Lung microvascular endothelial cell (primary cell): ENCODE measurements at places on chromosomes 5 and 9.

GRCh38 chr5:140555747-140556312, 1.4 kb downstream of the SRA1 start:
- DNase-seq, result no peak

DNA sequence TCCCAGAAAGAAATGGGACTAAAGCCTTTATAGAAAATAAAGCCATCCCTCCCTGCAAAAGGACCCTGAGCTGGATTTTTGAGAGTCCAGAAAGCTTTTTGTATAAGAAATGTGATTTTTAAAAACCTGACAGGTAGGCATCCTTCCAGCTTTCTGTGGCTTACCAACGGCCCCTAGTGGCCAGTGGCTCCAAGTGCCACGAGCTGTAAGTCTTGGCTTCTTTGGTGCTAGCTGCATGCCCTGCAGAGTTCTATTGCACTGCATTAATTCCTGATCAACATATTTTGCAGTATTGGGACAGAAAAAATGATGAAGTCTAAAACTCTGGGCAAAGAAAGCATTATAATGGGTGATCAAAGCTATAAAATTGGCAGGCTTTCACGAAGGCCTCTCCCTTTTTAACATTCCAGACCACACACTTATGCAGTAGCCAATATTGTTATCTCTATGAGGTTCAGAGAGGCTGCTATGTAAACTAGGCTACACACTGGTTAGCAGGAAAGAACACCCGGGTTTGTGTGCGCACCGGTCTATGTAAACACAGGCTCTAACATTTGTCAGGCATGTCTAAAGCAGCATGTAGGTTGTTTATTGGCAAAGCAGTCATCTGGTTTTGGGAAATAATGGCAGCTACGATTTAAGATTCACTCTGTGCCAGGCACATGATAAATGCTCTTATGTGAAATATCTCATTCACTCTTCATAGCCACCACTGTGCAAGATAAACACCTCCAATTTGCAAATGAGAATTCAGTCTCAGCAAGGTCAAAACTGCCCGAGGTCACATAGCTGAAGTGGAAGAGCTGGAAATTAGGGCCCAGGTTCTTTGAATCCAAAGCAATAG, 55.2 kb downstream of the NMUR2 start:
- DNase-seq, result peak; percentile 32

- DNase-seq, result peak; percentile 62
These were observed 100.5 kb upstream of the NMUR2 start for GRCh38 chr5:152505442-152506042.

GRCh38 chr5:65356274-65356673, 125.4 kb downstream of the ADAMTS6 start:
- DNase-seq, result no peak

GRCh38 chr5:174411479-174411819, 312.9 kb upstream of the MSX2 start:
- DNase-seq, result no peak

- DNase-seq, result peak; percentile 47
These were observed 1042.3 kb downstream of the CDH12 start for GRCh38 chr5:21810737-21811316.

DNA sequence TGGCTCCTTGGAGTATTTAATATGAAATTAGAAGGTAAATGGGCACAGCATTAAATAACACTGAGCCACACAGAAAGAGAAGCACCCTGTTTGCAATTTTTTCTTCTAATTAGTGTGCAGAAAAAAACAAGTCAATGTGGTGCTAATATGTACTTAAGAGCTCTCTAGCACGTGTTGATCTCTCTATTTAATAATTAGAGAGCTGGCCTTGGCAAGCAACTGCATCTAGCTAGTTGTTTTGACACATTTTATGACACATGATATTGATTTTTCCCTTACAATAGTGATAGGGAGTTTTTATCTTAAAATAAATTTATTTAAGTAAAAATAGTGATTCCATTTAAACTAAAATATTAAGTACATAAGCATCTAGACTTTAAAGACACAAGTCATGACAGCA, 54.5 kb upstream of the NUDT12 start:
- no peak for DNase-seq

DNA sequence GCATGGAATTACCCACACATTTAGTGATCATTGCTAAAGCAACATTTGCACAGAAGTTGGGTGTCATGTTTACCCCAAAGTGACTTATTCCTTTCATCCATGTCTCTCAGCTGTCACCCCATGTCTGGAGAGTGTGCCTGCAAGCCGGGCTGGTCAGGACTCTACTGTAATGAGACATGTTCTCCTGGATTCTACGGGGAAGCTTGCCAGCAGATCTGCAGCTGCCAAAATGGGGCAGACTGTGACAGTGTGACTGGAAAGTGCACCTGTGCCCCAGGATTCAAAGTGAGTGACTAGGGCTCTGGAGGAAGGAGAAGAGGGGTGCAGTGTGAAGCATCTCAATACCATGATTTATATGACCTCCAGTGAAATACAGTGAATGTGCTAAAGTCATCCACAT, 99.9 kb upstream of the PRRC1 start:
- DNase-seq, result no peak

- peak; percentile 29 for DNase-seq
These were observed 202.1 kb downstream of the FBXL7 start for GRCh38 chr5:15702102-15702501.
